ENCODE measurements at places on chromosomes 4 and X.

DNA sequence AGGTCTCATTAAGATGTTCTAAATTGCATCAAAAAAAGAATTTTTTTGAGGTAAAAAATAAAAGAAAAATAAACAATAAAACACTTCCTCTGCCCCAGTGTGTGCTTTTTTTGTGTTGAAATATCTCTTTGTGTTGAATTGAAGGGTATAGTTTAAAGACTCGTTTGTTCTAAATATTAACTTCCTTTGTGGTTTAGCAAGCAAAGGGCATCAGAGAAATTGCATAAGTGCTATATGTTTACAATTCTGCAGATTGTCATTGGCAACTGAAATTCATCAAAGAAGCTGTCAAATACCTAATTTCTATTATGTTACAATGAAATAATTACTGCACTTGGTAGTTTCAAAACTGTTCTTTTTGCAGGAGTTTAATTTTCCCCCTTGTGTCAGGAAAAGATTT is 260.5 kb downstream of the DKK2 start:
- DNase-seq, result no peak

- DNase-seq, result no peak
These were observed 32.2 kb downstream of the SGMS2 start for GRCh38 chr4:107856901-107857300.

- DNase-seq, result no peak
These were observed 99.2 kb upstream of the RAB40AL start for GRCh38 chrX:102837847-102838246.

DNA sequence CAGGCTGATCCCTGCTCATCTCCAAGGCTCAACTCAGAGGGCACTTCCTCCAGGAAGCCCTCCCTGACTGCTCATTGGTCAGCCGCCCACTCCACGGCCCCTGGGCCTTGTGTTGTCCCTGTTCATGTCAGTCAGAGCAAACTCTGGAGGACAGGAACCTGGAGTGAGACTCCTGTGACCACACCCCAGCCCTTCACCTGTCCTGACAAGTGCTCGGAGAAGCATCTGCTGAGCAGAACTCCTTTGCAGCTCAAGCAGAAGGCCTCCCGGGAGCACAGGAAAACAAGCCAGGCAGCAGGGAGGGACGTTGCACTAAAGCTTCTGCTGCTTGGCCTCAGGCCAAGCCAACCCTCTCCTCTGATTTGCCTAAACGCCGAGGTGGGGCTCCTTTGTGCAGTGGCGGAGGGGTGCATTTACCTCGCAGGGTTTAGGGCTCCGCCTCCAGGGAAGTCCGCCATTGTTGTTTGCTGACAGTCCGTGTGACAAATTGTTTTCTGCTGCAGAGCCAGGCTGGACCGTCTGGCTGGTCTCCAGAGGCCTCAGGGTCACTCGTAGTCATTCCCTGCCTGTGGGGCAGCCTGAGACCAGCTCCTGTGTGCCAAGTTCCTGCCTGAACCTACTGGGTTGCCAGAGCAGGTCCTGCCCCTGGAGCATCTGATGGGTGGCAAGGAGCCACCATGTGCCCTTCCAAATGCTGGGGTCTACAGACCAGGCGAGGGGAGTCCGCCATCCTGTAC is 61.8 kb downstream of the C4orf50 start:
- DNase-seq, result no peak

DNA sequence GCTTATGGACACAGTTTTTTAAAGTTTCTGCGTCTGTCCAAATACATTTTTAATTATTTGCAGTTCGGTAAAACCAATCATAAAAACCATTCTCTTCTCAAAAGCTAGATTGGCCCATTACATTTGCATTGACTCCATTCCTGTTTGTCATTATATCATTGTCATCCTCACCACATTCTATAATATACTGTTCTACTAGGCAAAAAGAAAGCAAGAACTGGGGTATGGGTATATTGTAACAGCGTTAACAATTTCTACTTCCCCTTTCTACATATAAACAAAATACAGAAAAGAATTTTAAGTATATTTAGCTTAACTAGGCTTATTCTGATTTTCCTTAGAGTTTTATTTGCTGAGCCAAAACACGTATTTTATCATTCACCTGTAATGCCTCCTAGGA is 91.8 kb downstream of the RAP1GDS1 start:
- no peak for DNase-seq

- no peak for DNase-seq
These were observed 124.4 kb downstream of the NAF1 start for GRCh38 chr4:163042306-163042705.

- DNase-seq, result no peak
These were observed 823.5 kb downstream of the ADGRL3 start for GRCh38 chr4:62023633-62024032.

- DNase-seq, result no peak
These were observed 199.3 kb downstream of the TMA16 start for GRCh38 chr4:163693776-163694175.

GRCh38 chr4:125084608-125085007 is 230.1 kb upstream of the FAT4 start:
- no peak for DNase-seq

Data from stimulated activated CD4-positive, alpha-beta T cell treated with anti-CD3 and anti-CD28 coated beads, Interleukin-15, amount 100 ng/mL, for 48 hours (primary cell).